ENCODE measurements at places on chromosomes 4 and X.

GRCh38 chrX:115419069-115419468, 129.6 kb downstream of the LUZP4 start:
- DNase-seq: no peak

DNA sequence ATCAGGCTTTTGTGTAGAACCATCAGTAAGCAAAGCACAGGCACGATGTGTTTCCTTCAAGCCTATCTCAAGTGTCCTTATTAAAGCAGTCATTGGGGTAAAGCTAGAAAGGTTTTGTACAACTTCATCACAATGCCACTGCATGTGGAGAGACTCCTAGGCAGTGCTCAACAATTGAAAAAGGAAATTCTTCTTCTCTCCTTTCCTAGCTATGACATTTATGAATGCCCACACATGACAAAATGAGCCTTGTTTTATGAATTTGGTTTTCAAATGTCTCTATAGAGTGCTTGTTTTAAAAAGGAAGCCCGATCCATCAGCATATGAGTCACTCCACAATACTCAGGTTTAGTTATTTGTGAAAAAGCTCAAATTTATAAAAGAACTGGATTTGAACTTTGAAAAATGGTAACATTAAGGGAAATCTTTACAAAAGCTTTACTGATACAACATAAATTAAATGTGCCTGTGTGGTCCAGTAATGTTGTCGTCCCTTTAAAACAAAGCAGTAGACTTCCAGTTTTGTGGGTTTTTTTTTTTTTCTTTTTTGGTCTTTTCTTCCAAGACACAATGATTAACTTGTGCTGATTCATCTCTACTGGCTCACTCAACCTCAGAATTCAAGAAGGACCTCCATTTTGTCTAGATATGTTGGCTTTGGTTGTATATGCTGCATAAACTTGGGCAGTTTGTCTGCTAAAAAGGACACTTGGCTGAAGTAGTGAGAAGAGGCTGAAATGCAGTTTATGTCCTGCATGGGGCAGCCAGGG, 273.8 kb downstream of the GASK1B start:
- DNase-seq: no peak

GRCh38 chr4:27327421-27328181, 467.0 kb downstream of the STIM2 start:
- no peak for DNase-seq

DNA sequence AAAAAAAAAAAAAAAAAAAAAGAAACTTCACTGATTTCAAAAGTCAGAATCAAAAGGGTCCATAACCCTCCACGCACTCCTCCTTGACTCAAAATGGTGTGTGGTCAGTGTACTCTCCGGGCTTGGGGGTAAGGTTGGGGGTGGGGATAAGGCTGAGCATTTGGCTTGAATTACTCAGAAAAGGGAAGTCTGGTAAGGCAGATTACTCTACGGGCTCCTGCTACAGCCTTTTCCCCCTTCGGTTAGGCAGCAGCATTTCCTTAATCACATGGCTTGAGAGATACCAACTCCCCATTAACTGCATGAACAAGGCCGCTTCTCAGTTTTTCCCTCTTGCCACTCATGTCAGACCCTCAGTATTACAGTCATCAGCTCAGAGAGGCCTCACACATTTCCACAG, 135.4 kb upstream of the DUSP21 start:
- DNase-seq: no peak

DNA sequence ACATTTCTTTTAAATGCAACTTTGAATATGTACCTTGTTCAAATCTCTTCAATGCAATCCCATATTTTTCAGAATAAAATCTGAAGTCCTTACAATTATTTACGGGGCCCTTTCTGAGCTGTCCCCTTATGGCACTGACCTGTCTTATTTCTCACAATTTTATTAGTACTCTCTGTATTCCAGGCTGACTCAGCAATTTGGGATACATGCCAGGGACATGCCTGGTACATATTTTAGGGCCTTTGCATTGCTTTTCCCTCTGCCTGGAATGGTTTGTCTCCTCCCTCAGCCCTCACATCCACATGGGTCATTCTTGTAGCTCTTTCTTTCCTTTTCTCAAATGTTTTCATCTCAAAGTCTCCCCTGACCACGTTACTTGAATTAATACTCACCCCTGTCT, 172.2 kb upstream of the TECRL start:
- no peak for DNase-seq

- DNase-seq: no peak
Measured at GRCh38 chrX:47562615-47563243, 1.7 kb downstream of the ARAF start.

GRCh38 chrX:10310511-10310910, 153.7 kb downstream of the CLCN4 start:
- no peak for DNase-seq

DNA sequence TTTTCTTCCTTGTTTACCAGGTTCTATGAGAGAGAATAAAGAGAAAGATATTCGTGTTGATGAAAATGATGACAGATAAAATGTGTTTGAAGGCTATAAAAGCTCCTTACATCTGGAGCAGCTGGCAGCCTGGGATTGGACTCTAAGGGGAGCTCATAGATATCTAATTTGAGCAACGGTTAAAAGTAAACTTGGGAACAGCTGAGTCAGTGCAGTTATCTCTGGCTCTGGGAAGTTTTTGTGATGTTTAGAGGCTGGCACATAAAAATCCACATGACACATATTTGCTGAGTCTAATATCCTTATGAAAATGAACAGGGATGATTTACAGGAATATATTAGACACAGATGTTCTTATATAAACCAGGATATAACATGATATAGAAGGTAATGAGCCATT, 331.8 kb upstream of the TENM3 start:
- no peak for DNase-seq

- DNase-seq: no peak
Measured at GRCh38 chr4:2832309-2832980, 11.2 kb upstream of the ADD1 start.

DNA sequence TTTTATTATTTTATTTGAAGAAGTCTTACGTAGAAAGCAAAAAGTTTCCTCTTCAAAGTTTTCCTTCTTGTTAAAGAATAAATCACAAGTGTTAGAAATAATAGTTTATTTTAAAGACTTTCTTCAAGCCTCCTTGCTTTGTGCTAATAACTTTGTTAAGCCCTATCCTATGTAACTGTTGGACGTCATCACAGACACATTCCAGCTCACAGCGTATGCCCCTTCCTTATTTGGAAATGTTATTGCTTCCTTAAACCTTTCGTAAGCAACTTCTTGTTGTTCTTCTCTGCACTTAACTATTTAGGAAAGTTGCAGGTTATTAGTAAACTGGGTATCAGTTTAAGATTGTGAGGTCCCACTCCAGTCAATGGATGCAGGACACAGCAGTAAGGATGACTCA, 7.6 kb upstream of the SRD5A3 start:
- no peak for DNase-seq

- DNase-seq: no peak
Measured at GRCh38 chrX:113818346-113818745, 765.5 kb upstream of the HTR2C start.

DNA sequence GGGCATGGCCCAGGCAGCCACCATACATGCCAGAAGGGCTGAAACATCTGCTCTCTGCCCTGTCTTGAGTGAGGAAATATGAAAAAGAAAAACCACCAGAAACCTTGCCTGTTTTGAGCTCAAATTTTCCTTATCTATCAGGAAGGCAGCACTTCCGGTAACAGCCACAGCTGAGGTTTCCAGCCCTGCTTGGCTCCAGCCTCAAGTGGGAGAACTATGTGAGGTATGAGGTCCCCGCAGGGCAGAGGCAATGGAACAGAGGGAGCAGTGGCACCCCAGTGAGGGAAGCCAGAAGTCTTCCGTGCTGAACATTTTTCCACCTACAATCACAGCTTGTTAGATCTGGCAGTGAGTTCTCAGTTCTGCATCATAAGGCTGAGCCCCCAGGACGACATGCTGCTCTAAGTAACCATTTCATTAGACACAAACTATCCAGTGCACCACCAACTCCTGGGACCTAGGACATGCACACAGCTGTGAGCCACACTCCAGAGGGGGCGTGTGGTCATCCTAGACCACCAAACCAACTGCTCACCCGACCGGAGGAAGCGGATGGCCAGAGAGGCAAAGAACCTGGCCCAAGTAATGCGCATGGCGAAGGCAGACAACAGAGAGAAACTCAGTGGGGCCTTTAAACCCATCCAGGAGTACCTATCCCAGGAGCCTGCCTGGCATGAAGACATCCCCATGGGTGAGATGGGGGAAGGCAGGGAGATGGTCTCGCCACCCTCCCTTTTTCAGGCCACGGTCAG, 22.6 kb downstream of the WDR1 start:
- no peak for DNase-seq

- peak; percentile 39 for DNase-seq
Measured at GRCh38 chr4:40897557-40898203, 147.9 kb downstream of the NSUN7 start.

GRCh38 chr4:145387079-145387478, 94.6 kb upstream of the SMAD1 start:
- DNase-seq: no peak

GRCh38 chr4:28879178-28879577, 1841.0 kb upstream of the PCDH7 start:
- no peak for DNase-seq

DNA sequence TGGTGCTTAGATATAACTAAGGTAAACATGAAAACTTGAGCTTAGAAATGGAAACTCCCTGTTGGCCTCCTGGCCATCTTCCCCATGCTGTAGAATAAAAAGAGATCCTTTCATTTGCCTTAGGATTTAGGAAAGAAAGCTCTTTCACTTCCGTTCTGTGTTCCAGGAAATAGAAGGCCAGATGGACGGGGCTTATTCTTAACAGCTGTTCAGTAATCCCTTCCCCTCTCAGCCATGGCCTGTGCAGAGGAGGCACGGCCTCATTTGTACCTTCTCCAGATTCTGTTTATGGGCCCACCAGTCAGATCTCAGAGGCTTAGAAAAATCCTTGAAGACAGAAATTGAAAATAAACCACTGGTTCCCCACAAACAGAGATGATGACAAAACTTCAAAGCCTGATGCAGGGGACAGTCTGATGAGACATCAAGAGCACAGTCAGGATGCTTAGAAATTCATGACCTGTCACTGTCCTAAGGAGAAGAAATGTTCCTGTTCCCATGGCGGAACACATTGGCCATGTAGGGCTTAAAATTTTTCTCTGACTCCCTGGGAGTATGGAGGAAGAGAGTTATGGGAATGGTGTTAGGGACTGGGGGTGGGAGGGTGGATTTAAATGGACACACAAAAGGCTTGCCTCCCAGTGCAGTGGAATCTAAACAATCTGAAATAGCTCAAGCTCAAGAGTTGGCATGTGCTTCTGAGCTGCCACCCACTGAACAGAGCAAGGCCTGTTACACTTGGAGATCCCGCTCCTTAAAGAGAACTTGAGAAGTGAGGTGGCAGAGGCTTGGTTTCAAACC, 188.8 kb downstream of the SOWAHB start:
- DNase-seq: no peak

DNA sequence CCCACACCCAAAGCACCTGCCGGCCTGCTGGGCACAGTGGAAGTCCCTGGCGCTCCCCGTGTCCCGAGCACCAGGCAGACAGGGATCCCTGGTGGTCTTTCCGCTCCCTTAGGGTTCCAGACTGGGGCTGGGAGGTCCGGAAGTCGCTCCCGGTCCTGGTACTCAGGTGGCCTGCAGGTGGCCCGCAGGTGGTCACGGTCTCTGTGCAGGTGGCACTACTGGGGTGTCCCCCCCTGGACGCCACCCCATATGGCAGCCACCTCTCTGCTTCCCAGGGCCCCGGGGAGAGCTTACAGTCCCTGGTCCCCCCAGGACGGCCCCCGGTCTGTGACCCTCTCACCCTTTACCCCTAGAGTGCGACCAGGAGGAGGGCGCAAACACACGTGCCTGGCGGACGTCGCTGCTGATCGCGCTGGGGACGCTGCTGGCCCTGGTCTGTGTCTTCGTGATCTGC, 13.6 kb downstream of the SLC25A6 start:
- DNase-seq: no peak

GRCh38 chr4:21728304-21728703, 220.3 kb downstream of the KCNIP4 start:
- DNase-seq: no peak

- no peak for DNase-seq
Measured at GRCh38 chr4:173446416-173446815, 47.5 kb upstream of the SCRG1 start.

DNA sequence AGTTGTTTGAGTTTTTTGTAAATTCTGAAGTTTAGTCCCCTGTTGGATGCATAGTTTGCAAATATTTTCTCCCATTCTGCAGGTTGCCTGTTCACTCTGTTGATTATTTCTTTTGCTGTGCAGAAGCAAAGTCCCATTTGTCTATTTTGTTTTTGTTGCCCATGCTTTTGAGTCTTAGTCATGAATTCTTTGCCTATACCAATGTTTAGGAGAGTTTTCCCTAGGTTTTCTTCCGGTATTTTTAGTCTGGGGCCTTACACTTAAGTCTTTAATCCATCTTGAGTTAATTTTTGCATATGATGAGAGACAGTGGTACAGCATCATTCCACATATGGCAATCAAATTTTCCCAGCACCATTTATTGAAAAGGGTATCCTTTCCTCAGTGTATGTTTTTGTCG, 405.8 kb upstream of the RPS6KA3 start:
- DNase-seq: no peak

DNA sequence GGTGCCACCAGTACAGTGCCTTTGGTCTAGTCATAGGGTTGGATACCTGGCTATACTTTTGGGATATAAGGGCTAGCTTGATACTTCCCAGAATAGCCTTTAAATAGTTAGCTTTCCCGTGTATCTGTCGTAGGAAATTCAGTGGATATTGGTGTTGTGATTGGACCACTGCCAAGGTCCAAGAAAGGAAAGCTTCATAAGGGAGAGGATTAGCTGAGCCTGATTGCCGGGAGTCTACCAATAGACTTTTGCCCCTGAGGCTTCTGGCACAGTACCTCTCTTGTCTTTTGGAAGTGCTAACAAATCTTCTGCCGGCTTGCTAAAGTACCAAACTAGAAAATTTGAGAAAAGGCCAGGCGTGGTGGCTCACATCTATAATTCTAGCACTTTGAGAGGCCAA, 350.6 kb downstream of the CHIC1 start:
- DNase-seq: no peak

- DNase-seq: no peak
Measured at GRCh38 chr4:181365671-181366070, 877.5 kb upstream of the TENM3 start.

GRCh38 chr4:122003335-122003734, 51.5 kb upstream of the TRPC3 start:
- no peak for DNase-seq

DNA sequence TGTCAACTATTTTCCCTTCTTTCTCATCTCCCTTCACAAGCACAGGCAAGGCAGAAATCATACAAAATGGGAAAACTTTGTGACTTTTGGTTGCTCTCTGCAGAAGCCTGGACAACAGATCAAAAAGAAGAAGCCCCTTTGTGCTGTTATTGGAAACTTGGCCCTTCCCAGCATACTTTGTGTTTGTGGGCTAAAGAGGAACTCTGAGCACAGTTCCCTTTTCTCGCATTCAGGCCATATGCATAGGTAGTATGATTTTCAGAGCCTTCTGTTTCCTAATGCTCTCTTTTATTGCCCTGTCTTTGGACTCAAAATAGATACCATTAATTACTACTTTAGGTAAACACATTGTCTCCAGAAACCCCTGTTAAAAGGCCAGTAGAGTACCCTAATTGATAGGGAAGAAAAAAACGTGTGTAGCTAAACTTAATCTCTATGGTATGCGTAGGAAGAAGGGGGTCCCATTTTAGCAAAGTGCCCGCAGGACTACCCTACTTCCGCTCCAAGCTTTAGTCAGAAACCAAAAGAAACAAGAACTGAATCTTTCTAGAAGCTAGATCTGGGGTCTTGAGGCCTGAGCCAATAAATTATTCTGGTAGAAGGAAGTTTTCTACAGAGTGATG, 26.6 kb downstream of the VSIG4 start:
- no peak for DNase-seq

All from stimulated activated CD8-positive, alpha-beta memory T cell treated with anti-CD3 and anti-CD28 coated beads, Interleukin-12 subunit alpha, Interleukin-12 subunit beta, amount 100 ng/mL, for 1 hour (primary cell).